ENCODE measurements at places on chromosomes 3 and 15.

DNA sequence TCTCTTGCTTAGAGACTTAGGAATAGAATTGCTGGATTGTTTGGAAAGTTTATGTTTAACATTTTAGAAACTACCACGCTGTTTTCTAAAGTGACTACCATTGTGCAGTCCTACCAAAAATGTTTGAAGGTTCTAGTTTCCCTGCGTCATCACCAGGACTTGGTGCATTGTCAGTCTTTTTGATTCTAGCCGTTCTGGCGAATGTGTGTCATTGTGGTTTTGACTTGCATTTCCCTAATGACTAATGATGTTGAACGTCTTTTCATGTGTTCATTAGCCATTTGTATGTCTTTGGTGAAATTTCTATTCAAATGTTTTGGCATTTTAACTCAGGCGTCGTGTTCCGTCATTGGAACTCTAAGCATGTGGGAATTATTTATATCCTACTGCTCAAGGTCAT is 58.0 kb downstream of the CHD2 start:
- DNase-seq, result no peak

GRCh38 chr3:137738710-137739109 is 25.4 kb upstream of the SOX14 start:
- DNase-seq, result no peak

GRCh38 chr3:172700256-172700655 is 10.6 kb downstream of the NCEH1 start:
- DNase-seq, result no peak

DNA sequence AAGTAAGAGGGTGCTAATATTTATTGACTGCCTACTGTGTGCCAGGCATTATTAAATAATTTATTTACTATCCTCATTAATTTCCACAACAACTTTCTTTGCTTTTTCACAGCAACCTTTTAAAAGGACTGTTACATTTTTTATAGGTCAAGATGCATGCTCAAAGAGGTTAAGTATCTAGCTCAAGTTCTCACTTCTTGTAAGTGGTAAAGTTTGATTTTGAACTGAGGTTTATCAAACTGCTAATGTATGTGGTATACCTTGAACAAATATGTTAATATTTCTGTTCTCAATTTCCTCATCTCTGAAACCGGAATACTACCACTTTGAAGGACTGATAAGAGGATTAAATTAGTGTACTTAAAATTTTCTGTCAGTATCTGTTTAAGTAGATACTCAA is 183.3 kb downstream of the AKAP13 start:
- no peak for DNase-seq

DNA sequence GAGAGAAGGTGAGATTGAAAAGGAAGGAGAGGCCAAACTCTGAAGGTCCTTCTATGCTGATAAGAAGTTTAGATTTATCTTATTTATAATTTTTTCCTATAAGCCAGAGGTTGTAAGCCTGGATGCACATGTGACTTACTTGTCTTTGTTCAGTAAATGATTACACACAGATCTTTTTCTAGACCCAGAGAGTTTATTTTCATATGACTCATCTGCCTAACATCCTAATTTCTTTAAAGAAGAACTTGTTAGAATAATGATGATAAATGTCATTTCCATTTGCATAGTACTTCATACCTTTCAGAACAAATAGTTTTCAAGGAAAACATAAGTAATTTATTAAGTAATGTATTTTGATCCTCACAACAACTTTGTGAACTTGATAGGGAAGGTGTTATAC is 434.8 kb upstream of the DPH6 start:
- no peak for DNase-seq

DNA sequence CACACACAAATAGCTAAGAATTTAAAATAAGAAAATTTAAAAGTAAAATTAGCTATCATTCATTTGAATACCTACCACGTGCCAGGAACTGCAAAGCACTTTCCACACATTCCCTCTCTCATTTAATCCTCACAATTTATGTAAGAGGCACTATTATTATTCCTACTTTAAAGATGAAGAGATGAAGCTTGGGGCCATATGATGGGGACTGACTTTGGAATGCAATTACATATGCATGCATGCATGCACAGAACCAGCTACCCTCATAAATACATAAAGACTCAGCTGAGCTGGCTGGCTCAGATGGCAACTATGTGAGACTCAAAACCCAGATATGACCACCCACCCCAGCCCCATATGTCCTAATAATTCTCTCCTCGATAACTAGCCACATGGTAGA is 31.7 kb upstream of the THUMPD3 start:
- no peak for DNase-seq

GRCh38 chr3:154071146-154071545 is 50.0 kb upstream of the ARHGEF26 start:
- no peak for DNase-seq

DNA sequence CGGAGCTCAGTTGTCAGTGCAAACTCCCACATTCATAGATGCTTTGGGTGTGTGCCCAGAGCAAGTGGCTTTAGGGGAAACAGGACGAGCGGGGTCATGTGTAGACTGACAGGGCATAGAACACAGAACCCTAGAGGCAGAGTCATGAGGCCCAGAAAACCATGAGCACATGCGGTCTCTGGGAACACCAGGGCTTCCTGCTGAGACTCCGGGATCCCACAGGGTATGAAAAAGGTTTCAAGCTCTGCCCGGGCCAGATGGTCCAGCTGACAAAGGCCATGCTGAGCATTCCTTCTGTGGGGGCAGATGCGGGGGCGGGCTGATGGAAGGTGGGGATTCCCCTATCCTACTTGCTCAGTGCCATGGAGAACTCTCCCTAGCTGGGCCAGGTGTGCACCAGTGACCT is 44.8 kb downstream of the ROPN1B start:
- DNase-seq, result no peak

DNA sequence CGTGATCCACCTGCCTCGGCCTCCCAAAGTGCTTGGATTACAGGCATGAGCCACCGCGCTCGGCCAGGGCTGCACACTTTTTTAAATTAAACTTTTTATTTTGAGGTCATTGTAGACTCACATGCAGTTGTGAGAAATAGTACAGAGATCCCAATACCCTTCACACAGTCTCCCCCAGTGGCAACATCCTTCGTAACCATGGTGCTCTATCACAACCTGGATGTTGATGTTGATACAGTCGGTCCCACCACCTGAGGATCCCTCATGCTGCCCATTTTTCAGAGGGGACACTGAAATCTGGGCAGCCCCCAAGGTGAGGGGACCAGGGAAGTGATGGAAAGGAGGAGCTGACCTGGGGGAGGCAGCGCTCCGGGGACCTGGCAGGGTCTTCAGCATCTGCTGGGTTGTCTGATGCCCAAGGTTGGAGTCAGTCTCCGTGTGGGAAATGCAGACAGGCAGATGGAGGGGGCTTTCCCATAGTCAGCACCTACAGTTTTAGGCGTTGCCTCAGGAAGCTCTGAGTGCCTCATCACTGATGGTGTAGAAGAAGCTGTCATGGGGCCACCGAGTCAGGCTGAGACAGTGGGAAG is 17.1 kb downstream of the FAH start:
- DNase-seq, result no peak

DNA sequence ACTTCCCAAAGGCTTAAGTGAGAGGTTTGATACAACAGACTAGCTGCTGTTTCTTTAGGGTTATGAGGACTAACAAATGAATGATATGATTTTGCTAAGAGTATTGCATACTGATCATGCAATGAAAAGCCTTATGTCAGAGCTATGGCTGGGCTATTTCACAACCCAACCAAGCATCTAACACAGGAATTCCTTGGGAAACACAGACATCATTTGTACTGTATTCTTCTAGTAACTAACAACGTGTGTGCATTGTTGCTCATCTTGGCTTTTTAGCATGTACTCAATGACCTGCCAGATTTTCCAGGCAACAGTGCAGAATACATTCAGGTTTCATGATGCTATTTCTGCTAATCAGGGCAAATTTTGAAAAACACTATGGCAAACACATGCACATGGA is 19.3 kb downstream of the PDZRN3 start:
- no peak for DNase-seq

GRCh38 chr3:192848371-192849233 is 69.1 kb downstream of the MB21D2 start:
- DNase-seq, result no peak

GRCh38 chr3:159620281-159620680 is 368.4 kb upstream of the IL12A start:
- no peak for DNase-seq

GRCh38 chr15:89870006-89870405 is 23.8 kb downstream of the AP3S2 start:
- DNase-seq, result no peak

DNA sequence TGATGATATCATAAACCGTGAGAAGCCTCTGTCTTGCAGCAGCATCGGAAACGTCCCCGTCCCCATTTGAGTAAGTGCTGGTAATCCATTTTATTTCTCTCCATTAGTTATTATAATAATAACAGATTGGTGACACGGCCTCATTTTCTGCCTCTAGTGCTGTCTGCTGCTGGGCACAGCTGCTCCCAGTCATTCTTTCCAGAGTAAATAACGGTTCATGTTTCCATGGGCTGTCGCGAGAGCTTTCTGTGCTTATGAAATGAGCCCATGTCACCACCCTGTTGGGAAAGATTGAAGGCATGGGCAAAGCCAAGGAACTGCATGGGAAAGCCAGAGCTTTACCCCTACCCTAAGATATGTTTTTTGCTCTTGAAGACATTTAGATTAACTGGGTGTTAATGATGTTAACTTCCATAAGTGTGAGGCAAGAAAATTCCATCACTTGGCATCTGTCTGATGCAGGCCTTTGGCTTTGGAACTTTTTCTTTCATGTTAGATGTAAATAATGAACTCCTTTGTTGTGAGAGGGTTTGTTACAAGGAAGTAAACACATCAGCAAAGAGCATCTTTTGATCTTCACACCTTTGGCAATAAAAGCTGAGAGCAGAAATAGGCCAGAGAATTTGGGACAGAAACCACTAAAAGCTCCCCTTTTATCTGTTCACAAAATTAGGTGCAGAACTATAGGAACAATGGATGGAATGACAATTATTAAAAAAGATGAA is 141.8 kb downstream of the FILIP1L start:
- no peak for DNase-seq

DNA sequence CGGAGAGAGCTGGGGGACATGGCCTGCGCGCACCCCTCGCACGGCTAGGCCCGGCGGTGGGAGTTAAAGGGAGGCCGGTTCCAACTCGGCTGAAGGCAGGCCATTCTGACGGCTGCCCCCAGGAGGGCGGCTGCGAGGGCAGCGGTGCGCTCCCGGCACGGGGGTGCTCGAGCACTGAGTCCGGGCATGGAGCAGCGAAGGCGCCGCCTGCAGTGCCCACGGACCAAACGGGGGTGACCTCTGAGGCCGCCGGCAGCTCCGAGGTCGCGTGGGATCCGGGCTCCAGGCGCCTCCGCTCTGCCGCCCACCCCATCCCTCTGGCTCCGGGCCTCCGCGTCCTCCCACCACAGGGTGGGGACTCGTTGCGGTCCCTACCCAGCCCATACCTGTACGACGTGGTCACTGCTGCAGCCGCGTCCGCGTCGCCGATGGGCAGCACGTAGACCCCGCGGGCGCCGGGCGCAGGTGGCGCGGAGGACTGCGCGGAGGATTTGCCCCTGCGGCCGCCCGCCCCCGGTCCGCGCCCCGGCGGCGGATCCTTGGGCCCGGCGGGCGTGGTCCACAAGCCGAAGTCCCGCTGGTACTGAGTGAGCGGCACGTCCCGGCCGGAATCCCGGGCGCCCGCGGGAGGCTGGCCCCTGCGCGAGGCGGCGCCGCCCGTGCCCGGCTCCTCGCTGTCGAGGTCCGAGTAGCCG is 469 bp downstream of the MAP6D1 start:
- no peak for DNase-seq

GRCh38 chr15:101637516-101637915 is 14.7 kb downstream of the TM2D3 start:
- no peak for DNase-seq

GRCh38 chr15:75126864-75127580 is 74.7 kb upstream of the C15orf39 start:
- DNase-seq, result no peak

DNA sequence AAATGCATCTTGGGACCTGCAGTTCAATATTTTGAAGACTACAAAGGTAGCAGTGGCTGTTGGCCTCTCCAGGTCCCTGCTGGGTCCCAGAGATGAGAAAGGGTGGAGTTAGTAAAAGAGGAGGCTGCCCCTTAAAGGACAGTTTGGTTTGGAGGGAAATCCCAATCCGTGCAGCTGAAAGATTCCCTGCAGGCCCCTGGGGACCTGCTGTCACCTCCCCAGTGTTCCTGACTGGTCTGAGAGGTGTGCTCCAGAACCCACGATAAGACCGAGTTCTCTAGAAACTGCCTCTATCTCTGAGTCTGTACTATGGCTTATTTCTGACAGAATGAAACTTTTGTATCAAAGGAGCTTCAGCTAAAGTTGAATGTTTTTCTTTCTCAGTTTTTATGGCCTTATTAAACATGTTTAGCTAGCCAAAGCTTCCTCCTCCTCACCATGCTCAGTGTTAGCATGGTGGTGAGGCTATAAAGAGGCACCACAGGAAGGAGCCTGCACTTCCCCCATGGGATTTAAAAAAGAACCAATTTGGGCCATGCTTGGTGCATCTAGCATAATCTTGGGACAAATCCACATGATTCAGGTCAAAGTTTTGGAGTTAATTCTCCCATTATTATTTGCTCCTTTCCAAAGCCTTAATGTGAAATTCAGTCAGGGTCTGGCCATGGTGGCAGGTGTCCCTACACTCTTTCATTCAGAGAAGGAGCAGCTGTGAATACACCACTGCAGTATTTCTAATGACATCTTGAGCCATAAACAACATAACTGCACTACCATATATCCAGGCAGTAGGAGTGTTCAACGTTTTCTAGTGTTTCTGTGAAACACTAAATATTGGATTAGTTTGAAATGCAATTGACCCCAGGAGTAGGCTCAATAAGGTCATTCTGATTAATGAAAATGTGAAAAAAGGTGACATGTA is 74.4 kb downstream of the ATP1B3 start:
- DNase-seq, result no peak

DNA sequence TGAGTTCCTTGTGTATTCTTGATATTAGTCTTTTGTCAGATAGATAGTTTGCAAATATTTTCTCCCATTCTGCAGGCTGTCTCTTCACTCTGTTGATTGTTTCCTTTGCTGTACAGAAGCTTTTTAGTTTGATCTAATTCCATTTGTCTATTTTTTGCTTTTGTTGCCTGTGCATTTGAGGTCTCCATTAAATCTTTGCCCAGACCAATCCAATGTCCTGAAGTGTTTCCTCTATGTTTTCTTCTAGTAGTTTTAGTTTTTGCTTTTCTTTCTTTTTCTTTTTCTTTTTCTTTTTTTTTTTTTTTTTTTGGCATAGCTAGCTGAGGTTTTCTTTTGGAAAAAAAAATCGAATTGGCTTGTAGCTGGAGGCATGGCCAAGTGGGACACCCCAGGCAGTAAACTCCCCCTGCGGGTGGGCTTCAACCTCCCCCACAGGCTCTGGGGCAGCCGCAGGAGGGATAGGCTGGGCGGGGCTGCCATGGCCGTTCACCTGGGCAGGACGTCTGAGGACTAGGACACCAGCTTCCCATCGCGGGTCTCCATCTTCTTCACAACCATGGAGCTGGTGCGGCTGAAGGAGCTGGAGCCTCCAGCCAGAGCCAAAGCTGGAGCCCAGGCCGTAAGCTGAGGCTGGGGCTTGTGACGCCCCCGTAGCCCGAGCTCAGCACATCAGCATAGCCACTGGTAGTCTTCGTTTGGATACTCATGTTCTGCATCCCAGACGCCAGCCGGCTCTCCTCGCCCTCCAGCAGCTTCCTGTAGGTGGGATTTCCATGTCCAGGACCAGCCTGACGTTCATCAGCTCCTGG is 16.2 kb upstream of the PSTPIP1 start:
- no peak for DNase-seq

- DNase-seq, result no peak
Observed at GRCh38 chr3:43503067-43503728, 118.6 kb downstream of the ANO10 start.

- DNase-seq, result no peak
Observed at GRCh38 chr3:128470134-128470899, 3.6 kb upstream of the DNAJB8 start.

GRCh38 chr15:52193791-52194190 is 2.6 kb upstream of the GNB5 start:
- DNase-seq, result no peak

Measured in thoracic aorta (tissue), 2 donors.